ENCODE measurements at places on chromosomes 1 and 21.

GRCh38 chr1:48214820-48215219 is 7.7 kb upstream of the SLC5A9 start:
- DNase-seq, result no peak

DNA sequence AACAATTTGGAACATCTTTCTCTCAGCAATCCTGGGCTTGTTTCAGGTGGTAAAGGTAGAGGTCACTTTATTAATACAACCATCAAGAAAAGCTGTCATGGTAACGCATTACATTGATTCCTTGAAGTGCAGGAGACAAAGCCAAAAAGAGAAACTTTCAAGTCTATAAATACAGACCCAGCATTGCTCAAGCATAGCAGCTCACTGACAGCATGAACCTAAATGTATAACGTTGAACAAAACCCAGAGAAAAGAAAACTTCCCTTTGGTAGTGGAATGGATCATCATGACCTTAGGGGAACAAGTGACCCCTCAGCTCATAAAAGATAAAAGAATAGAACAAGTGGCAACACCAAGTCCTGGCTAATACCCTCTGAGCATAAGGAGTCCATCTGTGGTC is 332.2 kb downstream of the NTNG1 start:
- no peak for DNase-seq

GRCh38 chr1:227885648-227886502 is 61.9 kb downstream of the WNT9A start:
- peak; percentile 48 for DNase-seq

GRCh38 chr1:82614090-82614489 is 813.4 kb downstream of the ADGRL2 start:
- no peak for DNase-seq

DNA sequence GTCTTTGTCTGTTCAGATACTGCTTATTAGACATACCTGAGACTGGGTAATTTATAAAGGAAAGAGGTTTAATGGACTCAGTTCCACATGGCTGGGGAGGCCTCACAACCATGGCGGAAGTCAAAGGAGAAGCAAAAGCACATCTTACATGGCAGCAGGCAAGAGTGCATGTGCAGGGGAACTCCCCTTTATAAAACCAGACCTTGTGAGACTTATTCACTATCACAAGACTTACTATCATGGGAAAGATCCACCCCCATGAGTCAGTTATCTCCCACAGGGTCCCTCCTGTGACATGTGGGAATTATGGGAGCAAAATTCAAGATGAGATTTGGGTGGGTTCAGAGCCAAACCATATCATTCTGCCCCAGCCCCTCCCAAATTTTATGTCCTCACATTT is 7.1 kb upstream of the PSMA5 start:
- no peak for DNase-seq

GRCh38 chr1:236117710-236118109 is 24.6 kb upstream of the GPR137B start:
- DNase-seq, result no peak

- DNase-seq, result peak; percentile 39
These were observed 22.8 kb downstream of the RNU5D-1 start for GRCh38 chr1:44707959-44708831.

DNA sequence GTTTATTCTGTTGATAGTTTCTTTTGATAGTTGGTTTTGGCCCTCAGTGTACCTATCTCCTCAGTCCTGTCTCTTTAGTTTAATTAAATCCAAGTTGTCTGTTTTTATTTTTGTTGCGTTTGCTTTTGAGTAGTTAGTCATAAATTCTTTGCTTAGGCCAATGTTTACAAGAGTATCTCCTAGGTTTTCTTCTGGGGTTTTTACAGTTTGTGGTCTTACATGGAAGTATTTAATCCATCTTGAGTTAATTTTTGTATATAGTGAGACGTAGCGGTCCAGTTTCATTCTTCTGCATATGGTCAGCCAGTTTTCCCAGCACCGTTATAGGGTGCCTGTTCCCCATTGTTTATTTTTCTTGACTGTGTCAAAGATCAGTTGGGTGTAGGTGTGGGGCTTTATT is 139.4 kb downstream of the POU2F1 start:
- no peak for DNase-seq

- DNase-seq, result no peak
These were observed 38.3 kb upstream of the PRSS38 start for GRCh38 chr1:227777156-227777555.

GRCh38 chr1:16235944-16236510 is 956 bp downstream of the CPLANE2 start:
- no peak for DNase-seq

DNA sequence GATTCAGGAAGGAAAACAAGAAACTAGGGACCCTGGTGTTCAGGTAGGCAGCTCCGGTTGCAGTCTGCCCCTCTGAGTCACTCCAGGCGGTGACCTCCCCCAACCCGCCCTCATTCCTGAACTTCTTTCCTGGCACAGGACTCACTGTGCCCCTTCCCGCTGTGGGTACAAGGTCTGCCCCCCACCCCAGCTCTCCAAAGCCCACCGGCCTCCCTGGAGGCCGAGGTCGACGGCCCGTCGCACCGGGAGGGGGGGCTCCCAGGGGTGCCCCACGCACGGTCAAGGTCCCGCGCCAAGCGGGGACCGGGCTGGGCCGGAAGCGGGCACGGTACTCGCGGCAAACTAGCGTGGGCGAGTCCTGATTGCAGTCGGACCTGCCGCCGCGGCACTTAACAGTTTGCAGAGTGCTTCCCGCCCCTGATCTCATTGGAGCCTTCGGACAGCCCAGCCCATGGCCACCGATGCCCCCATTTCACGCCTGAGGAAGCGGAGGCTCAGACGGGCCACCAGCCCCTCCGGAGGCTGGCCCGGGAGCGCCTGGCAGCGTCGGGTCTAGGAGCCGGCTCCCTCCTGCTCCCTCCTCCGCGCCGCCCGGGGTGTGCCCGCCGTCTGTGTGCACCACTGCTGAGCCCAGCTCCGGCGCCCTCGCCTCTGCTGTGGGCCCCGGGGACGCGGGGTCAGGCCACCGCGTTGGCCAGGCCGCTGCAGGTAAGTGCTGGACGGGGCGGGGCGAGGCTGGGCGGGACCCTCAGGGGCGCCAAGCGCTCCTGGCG is at the start of gene GJB3:
GJB3 (plus strand) TSS at position 144 of the 773 bp plus-strand sequence. CDS start 3,549 bp downstream, outside the sequence.
- no peak for DNase-seq

DNA sequence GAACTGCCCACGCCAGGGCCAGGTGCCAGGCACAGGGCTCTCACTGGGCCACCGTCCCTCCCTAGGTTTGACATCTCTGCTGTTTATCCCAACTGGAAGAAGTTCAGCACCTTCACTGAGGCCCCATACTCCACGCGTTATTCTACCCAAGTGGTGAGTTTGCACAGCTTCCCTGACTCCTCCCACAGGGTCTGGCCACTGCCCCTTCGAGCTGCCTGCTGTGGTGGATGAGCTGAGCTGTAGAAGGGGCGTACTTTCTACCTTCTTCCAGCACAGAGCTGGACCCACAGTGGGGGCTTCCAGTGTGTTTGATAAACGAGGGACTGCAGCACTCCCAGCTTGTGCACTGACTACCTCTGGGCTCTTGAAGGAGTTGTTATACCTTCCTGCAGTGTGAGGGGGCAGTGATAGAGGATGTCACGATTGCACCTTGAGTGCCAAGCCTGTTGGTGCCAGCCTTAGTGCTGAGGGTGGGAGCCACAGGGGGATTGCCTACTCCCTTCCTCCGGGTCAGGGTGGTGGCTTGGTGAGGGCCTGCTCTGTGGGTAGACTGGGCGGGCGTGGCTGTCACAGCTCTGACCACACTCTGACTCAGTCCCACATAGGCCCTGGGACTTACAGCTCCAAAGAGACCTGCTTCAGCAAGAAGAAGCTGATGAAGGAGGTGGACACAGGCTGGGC is 5.9 kb upstream of the TTC22 start:
- DNase-seq, result no peak

DNA sequence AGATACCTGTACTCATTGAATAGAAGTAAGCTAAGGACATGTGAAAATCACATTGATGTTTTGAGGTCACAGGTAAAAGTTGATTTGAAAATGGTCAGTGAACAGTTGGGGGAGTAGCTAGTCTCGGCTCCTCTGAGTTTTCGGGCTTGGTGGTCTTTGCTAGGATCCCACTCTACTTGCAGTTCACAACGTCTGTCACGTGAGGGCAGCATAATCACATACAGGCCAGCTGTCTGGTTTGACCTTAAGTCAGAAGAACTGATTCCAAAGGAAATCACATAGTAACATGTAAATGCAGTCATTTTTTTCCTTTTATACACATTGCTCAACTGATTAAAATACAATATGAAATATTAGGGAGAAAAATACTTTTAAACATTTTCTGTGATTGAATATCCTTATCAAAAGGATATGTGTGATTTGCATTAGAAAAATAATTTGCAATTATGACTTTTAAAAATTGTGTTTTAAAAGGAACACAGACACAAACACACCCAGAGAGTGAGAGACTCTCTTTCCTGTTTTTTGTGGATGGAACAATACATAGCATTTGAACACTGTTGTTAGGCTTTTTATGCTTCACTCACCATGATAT is 21.8 kb upstream of the PDC start:
- DNase-seq, result peak; percentile 74

- no peak for DNase-seq
These were observed 60.0 kb upstream of the TRAPPC10 start for GRCh38 chr21:43951911-43952703.

GRCh38 chr1:23118407-23118806 is 50.2 kb downstream of the LUZP1 start:
- no peak for DNase-seq

- DNase-seq, result no peak
These were observed 30.2 kb downstream of the LDLRAP1 start for GRCh38 chr1:25573591-25573930.

GRCh38 chr1:154616659-154617345 is 8.8 kb upstream of the ADAR start:
- DNase-seq, result no peak
